ENCODE measurements at places on chromosomes 6 and 20.
A peak's percentile ranks its signal among the peaks of the same experiment; 100 is the strongest.

GRCh38 chr6:137084090-137084489, 39.3 kb upstream of the IL20RA start:
- no peak for DNase-seq

GRCh38 chr20:63477944-63478343, 5.5 kb upstream of the KCNQ2 start:
- no peak for DNase-seq

DNA sequence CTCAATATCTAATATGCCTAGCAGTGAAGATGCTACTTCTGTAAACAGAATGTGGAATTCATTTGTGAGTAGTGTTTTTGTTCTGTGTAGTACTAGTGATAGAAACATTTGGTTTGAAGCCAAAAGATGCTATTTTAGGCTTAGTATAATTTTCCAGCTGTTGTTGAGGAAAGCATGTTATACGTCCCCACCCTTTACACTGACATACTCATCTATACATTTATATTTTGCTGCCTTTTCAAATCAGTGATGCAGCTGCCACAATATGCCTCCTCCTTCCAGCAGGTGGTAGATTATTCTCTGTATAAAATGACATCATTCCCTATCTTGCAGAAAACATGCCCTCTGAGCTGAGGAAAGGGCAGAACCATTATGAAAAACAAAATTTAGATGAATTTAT, 1217.6 kb upstream of the GJE1 start:
- DNase-seq = no peak

- DNase-seq = no peak
These were observed 327.3 kb downstream of the FRK start for GRCh38 chr6:115733426-115733825.

GRCh38 chr6:83431545-83432155, 799 bp upstream of the ME1 start:
- DNase-seq = no peak

- no peak for DNase-seq
These were observed 161.6 kb upstream of the EXOC2 start for GRCh38 chr6:854406-855118.

DNA sequence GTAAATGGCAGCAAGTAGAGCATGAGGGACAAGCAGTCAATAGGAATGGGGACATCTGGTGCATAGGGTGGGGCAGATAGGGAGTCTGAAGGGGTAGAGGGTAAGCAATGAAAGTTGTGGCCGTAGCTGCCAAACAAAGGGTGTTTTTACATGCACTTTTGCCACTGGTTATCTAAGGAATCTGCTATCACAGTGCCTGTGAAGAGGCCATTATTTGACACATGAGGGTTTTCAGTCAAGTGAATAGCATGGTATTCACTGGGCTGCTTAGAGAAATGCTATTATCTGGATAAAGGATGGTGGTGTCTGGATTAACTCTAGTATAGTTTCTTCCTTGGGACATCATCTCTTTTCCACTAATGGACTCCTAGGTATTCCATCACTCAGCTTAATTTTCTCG, 118.2 kb downstream of the CARMIL1 start:
- no peak for DNase-seq

DNA sequence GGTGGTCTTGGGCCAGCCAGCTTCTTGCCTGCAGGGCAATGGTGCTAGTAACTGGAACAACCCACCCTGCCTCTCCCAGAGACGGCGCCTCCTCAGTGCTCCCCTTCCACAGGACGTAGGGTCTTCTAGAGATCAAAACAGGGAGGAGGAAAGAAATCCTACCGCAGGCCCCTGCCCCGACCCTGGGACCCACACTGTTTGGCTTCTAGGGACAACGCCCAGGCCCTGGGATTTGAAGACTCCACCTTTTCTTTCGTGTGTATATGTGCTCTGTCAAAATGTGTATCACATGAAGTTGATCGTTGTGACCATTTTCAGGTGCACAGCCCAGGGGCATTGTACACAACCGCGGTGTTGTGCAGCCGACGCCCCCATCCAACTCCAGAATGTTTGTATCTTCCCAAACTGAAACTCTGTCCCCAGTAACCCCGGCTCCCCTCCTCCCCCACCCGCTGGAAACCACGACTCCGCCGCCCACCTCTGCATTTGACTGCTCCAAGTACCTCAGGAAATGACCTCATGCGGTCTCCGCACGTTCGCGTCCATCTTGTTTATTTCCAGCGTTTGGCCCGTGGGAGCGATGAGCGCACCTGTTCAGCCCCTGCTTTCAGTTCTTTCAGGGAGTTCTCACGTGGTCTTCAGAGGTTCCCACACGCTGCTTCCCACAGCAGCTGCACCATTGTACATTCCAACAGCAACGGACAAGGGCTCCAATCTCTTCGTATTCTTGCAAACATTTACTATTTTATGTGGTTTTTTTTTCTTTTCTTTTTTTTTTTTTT, 3.4 kb upstream of the BHLHE23 start:
- DNase-seq = peak; percentile 54

DNA sequence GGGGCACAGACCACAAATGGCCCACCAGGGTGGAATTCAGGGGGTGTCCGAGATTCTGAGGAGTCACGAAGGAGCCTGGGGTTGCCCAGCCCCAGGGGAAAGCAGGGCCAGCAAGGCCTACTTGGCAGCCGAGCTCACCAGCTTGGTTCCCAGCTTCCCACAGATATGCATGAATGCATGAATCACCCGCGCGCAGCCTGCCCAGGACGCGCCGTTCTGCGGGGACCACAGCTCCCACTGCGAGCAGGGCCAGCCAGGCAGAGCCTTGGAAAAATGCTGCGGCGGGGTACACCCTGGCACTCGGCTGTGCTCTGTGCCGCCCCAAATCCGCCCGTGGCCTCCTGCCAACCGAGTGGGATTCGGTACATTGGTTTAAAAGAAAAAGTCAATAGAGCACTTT, 211.0 kb downstream of the NFATC2 start:
- no peak for DNase-seq

DNA sequence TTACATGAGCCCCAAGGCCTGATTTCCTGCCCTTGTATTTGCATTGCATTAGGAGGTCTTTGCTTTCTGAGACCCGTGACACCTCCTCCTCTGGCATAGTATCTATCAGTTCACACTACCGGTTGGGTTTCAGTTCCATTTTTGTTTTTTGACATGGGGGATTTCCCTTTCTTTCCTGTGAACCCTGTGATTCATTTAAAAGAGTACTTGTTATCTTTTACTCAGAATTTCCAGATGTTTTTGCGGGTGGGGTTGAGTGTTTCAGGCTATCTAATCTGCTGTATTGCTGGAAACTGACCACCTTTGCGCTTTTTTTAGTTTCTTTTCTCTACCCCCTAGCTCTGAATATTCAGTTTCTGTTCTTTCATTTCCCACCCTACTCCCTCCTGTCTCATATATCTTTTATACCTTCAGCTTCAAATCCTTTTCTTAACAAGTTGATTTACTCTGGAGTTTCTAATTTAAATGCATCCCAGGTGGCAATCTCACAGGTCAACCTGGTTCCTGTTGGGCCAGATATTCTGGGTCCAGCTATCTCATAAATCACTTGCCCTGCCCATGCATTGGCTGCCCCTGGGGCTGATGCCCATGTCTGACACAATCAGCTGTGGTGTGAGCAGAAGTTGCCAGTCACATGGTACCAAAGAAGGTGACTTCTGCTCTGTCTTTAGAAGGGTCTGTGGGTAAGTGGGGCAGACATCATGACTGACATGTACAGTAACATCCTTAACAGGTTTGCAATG, 14.3 kb upstream of the NCOA3 start:
- no peak for DNase-seq

- no peak for DNase-seq
These were observed 70.9 kb downstream of the REV3L start for GRCh38 chr6:111411978-111412566.

DNA sequence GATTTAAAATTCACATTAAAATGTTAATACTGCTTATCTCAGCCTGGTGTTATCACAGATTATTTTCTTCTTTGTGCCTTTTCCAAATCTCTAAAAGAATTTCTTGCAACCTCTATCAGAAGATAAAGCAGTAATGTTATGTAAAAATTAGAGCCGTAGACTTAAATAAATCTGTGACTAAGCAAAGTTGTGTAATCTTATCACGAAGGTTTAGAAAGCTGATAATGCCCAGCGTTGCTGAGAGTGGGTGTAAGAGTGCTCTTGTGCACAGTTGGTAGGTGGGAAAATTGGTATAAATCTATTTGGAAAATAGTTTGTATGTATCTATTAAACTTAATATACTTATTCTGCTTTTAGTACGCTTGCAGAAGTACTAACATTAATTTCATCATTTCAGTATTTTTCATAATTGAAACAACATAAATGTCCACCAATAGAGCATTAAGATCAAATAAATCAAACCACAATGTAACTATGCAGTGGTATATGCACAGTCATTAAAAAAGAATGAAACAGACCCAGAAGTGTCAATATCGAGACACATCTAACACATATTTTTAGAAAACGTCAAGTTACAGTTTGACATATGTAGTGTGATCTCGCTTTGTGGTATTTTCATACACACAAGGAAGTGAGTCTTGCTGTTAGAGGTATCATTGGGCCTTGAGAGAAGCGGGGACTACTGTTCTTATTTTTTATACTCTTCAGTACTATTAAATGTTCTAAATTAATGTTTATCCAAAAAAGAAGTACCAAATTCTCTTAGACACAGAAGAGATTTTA, 54.4 kb upstream of the PBOV1 start:
- DNase-seq = no peak

DNA sequence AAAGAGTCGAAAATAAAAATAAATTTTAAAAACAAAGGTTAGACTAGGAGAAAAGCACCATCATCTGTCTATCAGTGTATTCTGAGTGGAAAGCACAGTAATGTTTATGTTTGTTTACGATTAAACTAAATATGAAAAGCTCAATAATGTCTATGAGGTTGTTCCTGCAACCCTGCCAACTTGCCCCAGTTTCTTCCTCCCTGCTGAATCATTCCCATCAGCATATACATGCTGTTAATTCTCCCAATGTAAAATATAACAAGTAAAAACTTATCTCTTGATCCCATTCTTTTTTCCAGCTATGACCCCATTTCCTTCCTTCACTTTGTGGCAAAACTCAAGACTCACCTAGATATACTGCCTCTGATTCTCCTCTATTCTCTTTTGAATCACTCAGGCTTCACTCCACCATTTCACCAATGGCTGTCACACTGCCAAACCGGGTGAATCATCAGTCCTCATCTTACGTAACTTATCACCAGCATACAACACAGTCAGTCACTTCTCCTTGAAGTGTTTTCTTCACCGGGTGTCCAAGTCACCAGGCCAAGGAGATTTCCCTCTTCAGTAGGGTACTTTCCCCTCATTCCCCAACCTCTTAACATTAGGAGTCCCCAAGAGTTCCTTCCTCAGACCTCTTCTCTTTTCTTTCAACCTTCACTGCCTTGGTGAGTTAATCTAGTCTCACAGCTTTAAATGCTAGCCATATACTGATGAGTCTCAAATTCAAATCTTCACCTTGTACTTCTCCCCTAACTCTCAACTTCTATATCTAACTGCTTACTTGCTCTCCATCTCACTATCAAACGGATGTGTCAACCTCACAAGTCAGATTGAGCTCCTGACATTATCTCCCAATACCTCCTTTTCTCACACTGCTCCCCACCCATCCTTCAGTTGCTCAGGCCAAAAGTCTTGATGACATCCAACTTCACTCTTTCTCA, 6.2 kb downstream of the TMEM242 start:
- peak; percentile 88 for DNase-seq

DNA sequence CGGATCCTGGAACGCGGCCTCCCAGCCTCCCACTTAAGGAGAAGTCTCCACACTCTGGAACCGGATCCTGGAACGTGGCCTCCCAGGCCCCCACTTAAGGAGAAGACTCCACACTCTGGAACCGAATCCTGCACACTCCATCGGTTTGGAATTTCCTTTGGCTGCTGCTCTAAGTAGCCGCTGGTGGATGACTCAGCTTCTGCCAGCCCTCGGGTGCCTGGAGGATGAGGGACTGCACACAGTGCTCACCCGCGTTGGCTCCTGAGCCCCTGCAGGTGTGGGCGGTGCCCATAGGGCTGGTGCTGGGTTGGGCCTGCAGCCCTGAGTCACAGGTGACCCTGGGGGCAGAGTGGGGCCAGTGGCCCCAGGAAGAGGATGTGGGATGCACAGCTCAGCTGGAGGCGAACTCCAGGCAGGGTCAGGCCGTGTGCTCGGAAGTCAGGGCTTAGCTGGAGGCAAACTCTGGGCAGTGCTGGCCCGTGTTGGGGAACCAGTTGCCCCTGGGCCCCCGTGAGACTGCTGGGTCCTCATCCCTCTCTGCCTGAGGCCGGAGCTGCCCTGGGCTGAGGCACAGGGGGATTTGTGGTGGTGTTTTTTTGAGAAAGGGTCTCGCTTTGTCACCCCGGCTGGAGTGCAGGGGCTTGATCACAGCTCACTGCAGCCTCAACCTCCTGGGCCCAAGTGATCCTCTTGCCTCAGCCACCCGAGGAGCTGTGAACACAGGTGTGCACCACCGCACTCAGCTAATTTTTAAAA, 13.9 kb upstream of the TNFRSF6B start:
- peak; percentile 81 for DNase-seq

DNA sequence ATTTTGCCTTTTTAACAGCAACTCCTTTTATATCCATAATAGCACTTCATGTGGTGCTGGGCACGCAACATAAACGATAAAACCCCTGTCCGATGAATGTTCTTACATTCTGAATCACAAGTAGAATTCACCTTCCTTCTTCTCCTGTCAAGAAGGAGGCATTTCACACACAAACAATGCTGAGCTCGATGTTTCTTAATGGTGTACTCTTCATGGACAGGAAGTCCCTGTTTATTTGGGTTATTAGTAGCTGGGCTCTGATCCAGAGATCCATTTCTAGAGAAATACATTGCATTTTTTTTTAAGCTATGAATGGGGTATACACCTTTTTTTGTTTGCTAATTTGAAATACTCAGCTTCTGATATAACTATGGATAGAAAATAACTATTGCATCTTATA, 82.4 kb downstream of the PPP1R3G start:
- DNase-seq = no peak

DNA sequence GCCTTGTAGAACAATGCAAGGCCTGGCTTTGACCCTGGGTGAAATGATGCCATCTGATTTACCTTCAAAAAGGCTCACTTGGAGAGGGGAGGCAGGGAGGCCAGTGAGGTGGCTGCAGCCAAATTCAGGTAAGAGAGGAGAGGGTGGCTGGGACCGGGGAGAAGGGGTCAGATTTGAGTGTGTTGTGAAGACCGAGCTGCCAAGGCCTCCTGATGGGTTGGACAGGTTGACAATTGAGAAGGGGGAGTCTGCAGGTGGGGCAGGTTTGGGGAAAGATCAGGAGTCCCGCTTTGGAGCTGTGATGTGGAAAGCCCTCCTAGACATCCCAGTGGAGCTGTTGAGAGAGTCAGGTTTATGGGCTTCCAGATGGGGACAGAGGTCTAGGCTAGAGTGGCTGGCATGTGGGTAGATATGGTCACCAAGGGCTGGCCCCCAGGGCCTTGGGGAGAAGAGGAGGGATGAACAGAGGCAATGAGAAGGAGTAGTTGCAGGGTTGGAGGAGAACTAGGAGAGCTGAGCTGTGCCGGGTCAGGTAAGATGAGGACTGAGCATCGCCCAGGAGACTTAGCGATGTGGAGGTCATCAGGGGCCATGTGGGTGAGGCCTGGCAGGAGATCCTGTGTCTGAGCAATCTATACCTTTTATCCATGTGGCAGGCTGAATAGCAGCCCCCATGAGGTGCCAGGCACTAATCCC, 70.5 kb upstream of the TOX2 start:
- no peak for DNase-seq
